A549 treated with RU486 at 1 μM for 4 hours (cell line): ENCODE measurements at places on chromosomes 12 and 14. TPM values are rescaled to one million over a fixed set of nuclear protein-coding genes. Genes with fewer than 3 reads are reported as not detected.

The SERPINA10 gene
- total RNA-seq = not detected in 5 replicates

The BIN2 gene
- total RNA-seq = 0.12 to 0.21 TPM (median 0.15 TPM) in 4 of 5 replicates, not detected in the other

The ACVR1B gene
- total RNA-seq = 14.1 to 17.9 TPM (median 16.7 TPM) in 5 replicates

The RPL10L gene
- total RNA-seq = not detected in 5 replicates

The EMP1 gene
- 88.1 to 104 TPM (median 93.2 TPM) in 5 replicates for total RNA-seq

The MMP17 gene
- 5.9 to 12.4 TPM (median 12.2 TPM) in 5 replicates for total RNA-seq

The CLEC6A gene
- not detected in 5 replicates for total RNA-seq

The NEUROD4 gene
- total RNA-seq = not detected in 5 replicates

The PTPN21 gene
- total RNA-seq = 6.0 to 9.1 TPM (median 8.0 TPM) in 5 replicates

The PRH2 gene
- total RNA-seq = not detected in 5 replicates

The TMEM253 gene
- 0.53 to 1.3 TPM (median 0.85 TPM) in 5 replicates for total RNA-seq

The EIF2S3B gene
- 0.28 to 0.60 TPM (median 0.46 TPM) in 5 replicates for total RNA-seq

The SLC5A8 gene
- total RNA-seq = not detected in 5 replicates

The SLC38A4 gene
- total RNA-seq = not detected in 5 replicates

The GLI1 gene
- 7.7 to 10.7 TPM (median 8.5 TPM) in 5 replicates for total RNA-seq

The ZNF140 gene
- total RNA-seq = 8.7 to 10.2 TPM (median 9.2 TPM) in 5 replicates
